ENCODE measurements at places on chromosomes 7 and 10. TPM values are rescaled to one million over a fixed set of nuclear protein-coding genes. Genes with fewer than 3 reads are reported as not detected.

DNA sequence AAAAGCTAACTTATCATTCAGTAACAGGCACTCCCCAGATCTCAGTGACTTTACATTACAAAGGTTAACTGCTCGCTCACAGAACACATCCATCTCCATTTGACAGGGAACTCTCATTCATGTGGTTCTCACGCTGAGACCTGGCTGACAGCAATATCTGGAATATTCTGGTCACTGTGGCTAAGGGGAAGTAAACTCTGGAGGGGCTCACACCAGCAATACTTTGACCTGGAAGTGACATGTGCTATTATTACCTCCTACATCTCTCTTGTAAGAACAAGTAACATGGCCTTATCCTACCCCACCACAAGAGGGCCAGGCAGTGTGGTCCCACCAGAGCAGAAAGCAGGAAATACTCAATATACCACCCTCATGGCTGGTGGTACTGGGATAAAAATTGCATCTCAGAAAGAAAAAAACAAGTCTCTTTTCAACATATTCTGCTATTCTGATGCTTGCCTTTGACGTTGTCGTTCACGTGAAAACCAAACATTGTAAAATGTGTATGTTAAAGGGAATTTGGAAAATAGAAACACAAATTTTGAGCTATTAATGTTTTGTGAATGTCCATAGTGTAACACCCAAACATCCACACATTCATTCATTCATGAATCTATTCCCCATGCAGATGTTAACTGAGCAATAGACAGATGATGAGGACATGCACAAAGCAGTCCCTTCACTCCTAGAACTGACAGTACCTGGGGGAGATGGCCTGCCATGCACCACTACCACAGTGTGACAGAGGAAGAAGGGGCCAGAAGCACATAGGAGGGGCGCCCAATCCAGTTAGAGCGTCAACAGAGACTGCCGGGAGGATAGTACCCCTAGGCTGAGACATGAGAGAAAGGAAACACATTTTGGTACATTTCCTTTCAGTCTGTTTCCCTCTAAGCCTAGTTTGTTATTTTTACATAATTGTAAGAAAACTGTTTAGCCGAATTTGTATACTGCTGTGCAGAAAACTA is 166.0 kb upstream of the SP4 start:
- no peaks in the 10 kb centered on the region for H3K36me3 ChIP-seq
- H3K27ac ChIP-seq, result no peak overlapping the region
- peaks cover 7% of the 10 kb centered on the region for H3K4me1 ChIP-seq
- DNase-seq, result peak; percentile 71
- no peaks in the 10 kb centered on the region for H3K27me3 ChIP-seq
- no peak overlapping the region for H3K4me3 ChIP-seq

GRCh38 chr10:103281753-103282152 is 4.8 kb downstream of the INA start:
- no peak for DNase-seq
- H3K4me1 ChIP-seq, result peaks cover 4% of the 10 kb centered on the region
- H3K27ac ChIP-seq, result no peak overlapping the region
- no peaks in the 10 kb centered on the region for H3K36me3 ChIP-seq
- H3K4me3 ChIP-seq, result no peak overlapping the region
- H3K27me3 ChIP-seq, result peaks cover 24% of the 10 kb centered on the region

- H3K4me1 ChIP-seq, result no peaks in the 10 kb centered on the region
- H3K4me3 ChIP-seq, result no peak overlapping the region
- DNase-seq, result no peak
- no peaks in the 10 kb centered on the region for H3K36me3 ChIP-seq
- no peaks in the 10 kb centered on the region for H3K27me3 ChIP-seq
These were observed 12.8 kb upstream of the CNNM1 start for GRCh38 chr10:99316374-99316773.

Gene C1QL3
- total RNA-seq, result not detected

- H3K4me3 ChIP-seq, result no peak overlapping the region
- no peaks in the 10 kb centered on the region for H3K4me1 ChIP-seq
- no peak for DNase-seq
- no peak overlapping the region for H3K27ac ChIP-seq
- no peaks in the 10 kb centered on the region for H3K36me3 ChIP-seq
These were observed 586.0 kb downstream of the TCERG1L start for GRCh38 chr10:130725474-130725970.

- no peaks in the 10 kb centered on the region for H3K27me3 ChIP-seq
- no peaks in the 10 kb centered on the region for H3K4me1 ChIP-seq
- H3K27ac ChIP-seq, result no peak overlapping the region
- no peak overlapping the region for H3K4me3 ChIP-seq
- DNase-seq, result peak; percentile 5
These were observed 62.0 kb downstream of the VSTM4 start for GRCh38 chr10:49053053-49053997.

DNA sequence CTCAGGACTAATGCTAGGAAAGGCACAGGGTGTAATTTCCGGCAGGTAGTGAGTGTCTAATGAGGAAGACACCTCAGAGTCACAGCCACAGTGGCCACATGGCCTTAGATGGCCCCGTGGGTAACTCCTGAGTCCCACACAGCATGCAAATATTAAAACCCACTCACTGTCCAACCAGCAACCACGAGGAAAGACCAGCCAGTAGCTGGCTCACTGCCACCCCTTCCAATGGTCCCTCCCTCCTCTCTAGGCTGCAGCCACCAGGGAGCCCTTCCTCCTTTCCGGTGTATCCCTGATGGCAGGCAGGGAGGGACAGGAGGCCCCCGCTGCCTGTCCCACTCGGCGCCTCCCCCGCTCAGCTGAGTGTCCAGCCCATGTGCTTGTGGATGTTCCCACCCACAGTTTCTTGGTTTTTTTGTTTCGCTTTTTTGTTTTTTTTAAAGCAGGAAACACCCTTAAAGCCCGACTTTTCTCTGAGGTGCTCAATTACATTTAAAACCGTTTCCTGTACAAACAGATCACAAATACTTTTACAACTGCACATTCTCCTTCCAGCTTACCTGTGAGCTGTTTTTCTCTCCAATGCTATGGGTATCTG is 9.2 kb downstream of the BNIP3 start:
- H3K27ac ChIP-seq, result peak overlapping the region; percentile 21
- H3K27me3 ChIP-seq, result no peaks in the 10 kb centered on the region
- peaks cover 22% of the 10 kb centered on the region for H3K4me1 ChIP-seq
- no peak overlapping the region for H3K4me3 ChIP-seq
- H3K36me3 ChIP-seq, result peaks cover 14% of the 10 kb centered on the region

- H3K36me3 ChIP-seq, result no peaks in the 10 kb centered on the region
- no peak for DNase-seq
- H3K27ac ChIP-seq, result no peak overlapping the region
These were observed 33.9 kb downstream of the CYCS start for GRCh38 chr7:25091176-25091575.

- no peak overlapping the region for H3K4me3 ChIP-seq
- H3K4me1 ChIP-seq, result no peaks in the 10 kb centered on the region
- DNase-seq, result no peak
- no peaks in the 10 kb centered on the region for H3K36me3 ChIP-seq
- H3K27me3 ChIP-seq, result no peaks in the 10 kb centered on the region
These were observed 44.3 kb upstream of the CABCOCO1 start for GRCh38 chr10:61618388-61618961.

Gene CTAGE4
- 0.33 TPM for total RNA-seq

- no peak for DNase-seq
- H3K27ac ChIP-seq, result no peak overlapping the region
- H3K27me3 ChIP-seq, result no peaks in the 10 kb centered on the region
- no peaks in the 10 kb centered on the region for H3K36me3 ChIP-seq
- H3K4me1 ChIP-seq, result no peaks in the 10 kb centered on the region
These were observed 52.3 kb upstream of the TRIM24 start for GRCh38 chr7:138407792-138408191.

Gene FAM13C
- not detected for total RNA-seq

DNA sequence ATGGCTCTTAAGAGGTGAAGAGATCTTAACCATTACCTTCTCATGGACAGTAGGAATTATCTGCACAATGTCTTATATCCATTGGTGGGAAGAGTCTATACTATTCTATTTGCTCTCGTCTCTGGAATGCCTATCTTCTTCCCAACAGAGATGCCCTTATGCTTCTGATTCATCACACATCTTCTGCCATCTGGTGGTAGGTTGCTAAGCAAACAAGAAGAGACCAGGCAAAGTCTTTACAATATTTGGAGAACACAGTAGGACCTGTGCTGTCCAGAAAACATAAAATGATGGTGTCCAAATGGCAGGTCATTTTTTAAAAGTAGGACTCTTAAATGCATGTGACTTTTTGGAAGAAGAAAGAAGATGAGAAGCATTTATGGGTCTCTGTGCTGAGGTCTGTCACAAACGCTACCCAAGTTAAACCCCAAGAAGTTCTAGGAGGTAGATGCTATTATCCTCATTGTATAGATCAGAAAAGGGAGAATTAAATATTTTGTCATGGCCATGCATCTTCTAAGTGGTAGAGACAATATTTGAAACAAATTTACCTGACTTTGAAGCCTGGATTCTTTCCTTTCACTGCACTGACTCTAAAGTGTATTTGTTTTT is 67.8 kb upstream of the NXPH1 start:
- H3K27ac ChIP-seq, result no peak overlapping the region
- H3K4me1 ChIP-seq, result no peaks in the 10 kb centered on the region
- no peak overlapping the region for H3K4me3 ChIP-seq
- H3K36me3 ChIP-seq, result no peaks in the 10 kb centered on the region
- no peaks in the 10 kb centered on the region for H3K27me3 ChIP-seq
- DNase-seq, result no peak

- H3K4me3 ChIP-seq, result no peak overlapping the region
- H3K4me1 ChIP-seq, result no peaks in the 10 kb centered on the region
- no peak for DNase-seq
- no peaks in the 10 kb centered on the region for H3K27me3 ChIP-seq
- no peak overlapping the region for H3K27ac ChIP-seq
These were observed 135.3 kb upstream of the FAM20C start for GRCh38 chr7:57071-57470.

DNA sequence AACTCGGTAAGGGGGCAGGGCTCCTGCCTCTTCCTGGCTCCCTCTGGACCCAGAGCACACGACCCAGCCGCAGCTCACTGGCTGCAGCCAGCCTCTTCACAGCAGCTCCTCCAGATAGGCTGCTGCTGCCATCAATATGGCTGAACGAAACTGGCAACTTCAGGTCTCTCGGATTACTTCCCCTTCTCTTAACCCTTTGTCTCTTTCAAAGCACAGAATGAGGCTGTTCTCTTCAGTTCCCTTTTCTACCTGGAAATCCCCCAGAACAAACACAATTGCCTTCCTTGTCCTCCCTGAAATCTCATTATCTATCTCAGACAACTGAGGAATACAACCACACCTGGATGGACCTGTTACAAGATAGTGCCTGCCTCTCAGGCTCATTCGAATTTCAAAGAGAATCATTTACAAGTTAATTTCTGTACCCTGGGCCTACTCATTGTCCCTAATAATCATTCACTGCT is 193.4 kb upstream of the MBL2 start:
- no peak overlapping the region for H3K4me3 ChIP-seq
- H3K36me3 ChIP-seq, result no peaks in the 10 kb centered on the region
- H3K4me1 ChIP-seq, result no peaks in the 10 kb centered on the region

Gene HUS1
- total RNA-seq, result 55.6 TPM

Gene AGMO
- total RNA-seq, result not detected

Gene ANKRD2
- not detected for total RNA-seq

DNA sequence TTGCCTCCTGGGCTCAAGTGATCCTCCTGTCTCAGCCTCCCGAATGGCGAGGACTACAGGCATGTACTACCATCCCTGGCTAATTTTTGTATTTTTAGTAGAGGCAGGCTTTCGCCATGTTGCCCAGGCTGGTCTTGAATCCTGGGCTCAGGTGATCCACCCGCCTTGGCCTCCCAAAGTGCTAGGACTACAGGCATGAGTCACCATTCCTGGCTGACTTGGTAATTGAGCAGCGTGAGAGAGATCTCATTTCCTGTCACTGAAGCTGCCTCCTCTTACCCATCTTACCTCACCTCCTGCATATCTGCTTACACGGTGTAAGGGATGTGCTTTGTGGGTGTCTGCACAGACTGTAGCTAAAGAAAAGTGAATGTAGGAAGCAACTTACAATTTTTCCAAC is 9.7 kb downstream of the IFIT3 start:
- H3K27me3 ChIP-seq, result peaks cover 12% of the 10 kb centered on the region
- H3K27ac ChIP-seq, result no peak overlapping the region
- H3K36me3 ChIP-seq, result peaks cover 3% of the 10 kb centered on the region
- H3K4me3 ChIP-seq, result no peak overlapping the region
- peak; percentile 62 for DNase-seq

DNA sequence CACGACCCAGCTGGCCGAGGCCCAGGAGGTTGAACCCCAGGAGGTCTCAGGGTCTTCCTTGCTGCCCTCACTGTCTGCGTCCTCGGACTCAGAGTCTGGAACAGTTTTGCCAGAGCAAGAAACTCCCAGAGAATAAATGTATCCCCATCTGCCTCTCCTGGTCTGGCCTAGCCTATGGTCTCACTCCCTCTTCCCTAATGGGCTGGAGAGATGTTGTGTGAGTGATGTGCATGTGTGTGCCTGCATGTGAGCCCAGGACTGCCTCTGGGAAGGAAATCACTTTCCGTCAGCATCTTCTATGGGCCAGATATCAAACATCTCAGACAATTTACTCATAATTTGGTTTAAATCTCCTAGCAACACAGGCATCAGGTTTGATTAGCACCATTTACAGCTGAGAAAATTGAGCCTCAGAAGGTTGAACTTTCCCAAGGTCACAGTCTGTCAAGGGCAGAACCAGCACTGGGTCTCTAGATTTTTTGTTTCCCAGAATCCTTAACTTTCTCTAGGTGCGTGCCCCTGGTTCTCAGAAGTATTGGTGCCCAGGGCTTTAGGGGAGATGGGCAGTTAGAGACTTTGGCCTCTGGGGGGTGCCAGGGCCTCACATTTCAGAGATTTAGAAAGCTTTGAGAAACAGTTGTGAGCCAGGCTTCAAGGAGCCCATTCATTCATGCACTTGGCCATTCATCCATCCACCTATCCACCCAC is 4.9 kb downstream of the TMEM270 start:
- no peaks in the 10 kb centered on the region for H3K27me3 ChIP-seq
- no peaks in the 10 kb centered on the region for H3K4me1 ChIP-seq
- H3K4me3 ChIP-seq, result no peak overlapping the region
- H3K27ac ChIP-seq, result no peak overlapping the region
- no peak for DNase-seq
